ENCODE measurements at places on chromosomes 4 and X.

DNA sequence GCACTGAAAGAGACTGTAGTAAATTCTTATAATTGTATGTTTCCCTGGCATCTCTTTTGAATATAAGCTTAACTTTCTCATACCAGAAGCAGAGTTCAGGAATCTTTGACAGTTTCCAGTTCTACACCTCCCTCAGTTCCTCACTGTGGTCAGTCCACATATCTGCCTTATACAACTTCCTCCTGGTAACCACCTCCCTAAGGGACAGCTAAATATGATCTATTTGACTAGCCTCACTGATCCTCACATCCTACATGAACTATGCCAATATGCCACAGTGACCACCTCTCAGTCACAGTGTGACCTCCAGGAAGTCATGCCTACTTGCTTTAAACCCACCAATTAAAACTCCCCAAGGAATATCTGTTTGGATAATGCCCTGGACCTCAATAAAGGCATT is 51.6 kb upstream of the HDAC8 start:
- DNase-seq = no peak

DNA sequence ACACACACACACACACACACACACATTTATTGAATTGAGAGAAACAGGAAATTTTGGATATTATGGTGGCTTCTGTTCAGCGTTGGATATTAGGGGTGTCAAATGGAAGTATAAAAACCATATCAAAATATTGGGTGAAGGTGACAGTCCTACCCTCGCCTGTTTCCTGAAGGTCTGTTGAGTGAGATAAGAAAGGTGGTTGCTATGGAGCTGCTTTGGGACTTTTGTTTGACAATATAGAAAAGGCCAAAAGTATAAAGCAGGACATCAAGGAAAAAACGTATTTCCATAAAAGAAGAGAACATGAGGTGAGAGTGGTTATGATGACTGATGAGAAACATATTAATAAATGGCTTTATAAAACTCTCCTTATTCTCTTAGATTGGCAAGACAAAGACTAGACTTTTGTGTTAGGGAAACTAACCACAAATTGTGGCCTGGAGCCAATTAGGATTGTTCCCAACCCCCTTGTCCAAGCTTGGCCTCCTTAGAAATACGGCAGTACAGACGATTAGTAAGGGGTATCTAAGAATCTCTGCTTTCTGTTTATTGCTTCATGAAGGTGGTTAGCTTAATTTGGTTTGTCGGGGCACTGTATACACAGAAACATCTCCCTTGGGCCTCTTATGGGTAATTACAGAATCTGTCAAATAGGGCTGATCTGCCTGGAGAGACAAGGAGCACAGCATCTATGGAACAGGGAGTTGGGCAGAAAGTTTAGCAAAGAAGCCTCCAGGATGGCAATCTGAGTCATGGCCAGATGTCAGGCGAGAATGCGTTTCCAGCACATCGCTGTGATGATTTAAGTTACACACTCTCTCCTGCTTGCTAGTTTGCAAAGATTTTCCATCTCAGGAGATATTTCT is 198.0 kb downstream of the CBR4 start:
- DNase-seq = no peak

DNA sequence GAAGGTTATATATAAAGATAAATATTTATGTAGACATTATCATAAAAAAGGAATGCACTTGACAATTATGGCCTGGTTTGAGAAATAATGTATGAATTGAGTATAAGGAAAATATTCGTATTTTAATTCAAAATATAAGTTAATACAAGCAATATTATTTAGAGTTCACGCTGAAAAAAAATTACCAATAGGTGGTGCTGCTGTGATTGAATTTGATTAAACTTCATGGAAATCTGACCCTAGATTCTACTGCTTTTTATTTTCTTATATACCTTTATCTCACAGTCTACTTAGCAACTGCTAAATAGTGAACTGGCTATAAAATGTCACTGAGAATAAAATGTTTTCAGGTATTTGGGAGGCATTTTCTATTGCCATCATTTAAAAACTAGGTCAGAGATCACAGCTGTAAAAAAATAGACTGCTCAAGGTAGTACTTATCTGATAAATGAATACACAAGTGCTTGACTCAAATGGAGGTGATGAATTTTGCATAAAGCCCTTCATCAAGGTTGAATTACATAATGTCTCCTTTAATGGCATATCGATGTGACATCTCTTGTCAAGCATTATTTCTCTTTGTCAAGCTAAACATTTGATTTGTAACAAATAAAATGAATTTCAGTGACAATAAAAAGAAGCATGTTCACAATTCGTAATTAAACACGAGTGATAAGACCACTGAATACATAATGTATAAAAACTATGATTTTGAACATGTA is 1638.8 kb upstream of the PCDH7 start:
- no peak for DNase-seq

DNA sequence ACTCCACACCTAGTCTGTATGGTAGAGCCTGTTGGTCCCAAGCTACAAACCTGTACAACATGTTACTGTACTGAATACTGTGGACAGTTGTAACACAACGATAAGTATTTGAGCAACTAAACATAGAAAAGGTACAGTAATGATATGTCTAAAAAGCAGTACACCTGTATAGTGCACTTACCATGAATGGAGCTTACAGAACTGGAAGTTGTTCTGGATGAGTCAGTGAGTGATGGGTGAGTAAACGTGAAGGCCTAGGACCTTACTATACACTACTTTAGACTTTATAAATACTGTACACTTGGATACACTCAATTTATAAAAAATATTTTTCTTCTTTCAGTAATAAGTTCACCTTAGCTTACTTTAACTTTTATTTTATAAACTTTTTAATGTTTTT is 104.0 kb downstream of the TMA16 start:
- no peak for DNase-seq

- DNase-seq = no peak
These were observed 193.7 kb downstream of the MAGEB5 start for GRCh38 chrX:26409636-26410035.

GRCh38 chr4:81743731-81744435 is 272.2 kb upstream of the RASGEF1B start:
- no peak for DNase-seq

DNA sequence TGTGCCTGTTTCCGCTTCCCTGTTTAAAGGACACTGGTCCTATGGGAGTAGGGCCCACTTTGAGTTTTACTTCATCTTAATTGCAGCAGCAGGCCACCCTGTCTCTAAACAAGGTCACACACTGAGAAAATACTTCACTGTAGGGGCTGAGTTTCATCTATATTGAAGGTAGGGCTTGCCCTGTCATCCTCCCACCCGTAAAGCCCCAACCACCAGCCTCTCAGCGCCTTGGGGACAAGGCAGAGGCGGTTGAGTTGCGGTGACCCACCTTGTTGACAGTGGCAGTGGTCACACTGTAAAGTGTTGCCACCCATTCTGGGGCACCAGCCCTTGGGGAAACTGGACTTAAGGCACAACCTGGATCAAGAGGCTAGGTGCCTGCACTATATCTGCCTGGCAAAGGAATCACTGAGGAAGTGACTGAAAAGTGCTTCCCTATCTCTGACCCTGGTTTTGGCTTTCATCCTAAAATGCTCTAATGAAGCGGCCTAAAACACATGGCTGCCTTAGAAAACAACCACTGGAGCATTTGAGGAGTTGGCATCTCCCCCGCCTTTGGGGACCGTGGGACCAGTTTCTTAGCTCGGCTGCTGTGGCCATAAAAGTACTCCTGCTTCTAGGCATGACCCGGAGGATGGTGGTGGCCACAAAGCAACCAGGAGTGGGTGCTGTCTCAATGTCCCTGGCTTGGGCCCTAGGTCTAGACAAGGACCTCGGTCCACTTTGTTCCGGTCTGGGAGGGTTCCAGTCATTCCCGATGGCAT is 7.8 kb upstream of the WDR1 start:
- no peak for DNase-seq

- DNase-seq = no peak
These were observed 24.1 kb downstream of the PDLIM5 start for GRCh38 chr4:94475794-94476193.

- no peak for DNase-seq
These were observed 67.8 kb upstream of the SCML1 start for GRCh38 chrX:17669458-17669857.

DNA sequence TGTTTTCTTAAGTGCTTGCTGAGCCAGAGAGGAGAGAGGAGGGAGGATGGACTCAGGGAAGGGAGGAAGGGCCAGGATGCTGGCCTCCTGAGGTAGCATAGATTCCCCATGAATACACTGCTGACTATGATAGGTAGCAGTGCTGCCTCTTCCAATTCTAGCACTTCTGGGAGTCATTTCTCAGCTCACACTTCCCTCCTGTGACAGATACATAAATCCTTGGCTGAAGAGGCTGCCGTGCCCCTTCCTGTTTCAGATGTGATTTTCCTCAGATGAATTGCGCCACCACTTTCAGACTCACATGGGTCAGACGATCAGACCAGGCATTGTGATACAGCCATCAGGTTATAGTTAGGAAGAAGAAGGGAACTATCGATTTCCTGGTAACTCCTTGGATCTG is 22.4 kb downstream of the TSC22D3 start:
- peak; percentile 37 for DNase-seq

- no peak for DNase-seq
These were observed 20.2 kb downstream of the SYAP1 start for GRCh38 chrX:16739574-16739973.

GRCh38 chr4:162015090-162015489 is 148.7 kb downstream of the FSTL5 start:
- peak; percentile 43 for DNase-seq

DNA sequence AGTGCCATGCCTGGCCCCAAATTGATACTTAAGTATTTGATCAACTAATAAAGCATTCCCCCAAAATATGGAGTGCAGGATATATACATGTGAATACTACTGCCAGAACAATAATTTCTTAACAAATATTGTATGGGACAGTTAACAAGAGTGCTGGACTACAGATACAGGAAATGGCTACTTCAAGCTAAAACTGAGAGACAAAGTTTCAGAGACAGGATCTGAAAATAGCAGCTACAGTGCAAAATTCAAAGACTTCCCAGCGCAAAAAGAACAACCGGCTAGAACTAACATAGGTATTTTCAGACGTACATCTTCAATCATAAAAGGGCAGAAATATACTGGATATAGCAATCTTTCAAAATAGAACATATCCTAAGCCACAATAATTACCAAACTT is 6.3 kb downstream of the ATRX start:
- DNase-seq = no peak

GRCh38 chr4:108693819-108694218 is 43.4 kb downstream of the OSTC start:
- no peak for DNase-seq

- no peak for DNase-seq
These were observed 30.9 kb upstream of the HAND2 start for GRCh38 chr4:173560896-173561295.

DNA sequence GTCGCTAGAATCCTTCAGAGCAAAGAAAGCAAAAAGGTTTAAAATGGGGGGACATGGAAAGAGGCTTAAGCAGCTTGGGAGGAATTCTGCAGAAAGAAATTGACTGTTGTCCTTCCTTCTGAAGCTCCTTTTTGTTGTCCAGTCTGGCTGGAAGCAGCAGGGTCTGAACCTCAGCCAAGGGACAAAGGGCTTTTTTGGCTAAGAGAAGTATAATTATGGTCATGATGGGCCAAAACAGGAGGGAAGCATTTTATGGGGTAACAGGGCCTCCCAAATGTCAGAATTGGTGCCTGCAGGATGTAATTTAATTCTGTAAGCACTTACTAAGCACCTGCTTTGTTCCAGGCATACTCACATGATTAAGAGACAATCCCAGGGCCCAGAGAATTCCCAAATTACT is 74.2 kb upstream of the CPEB2 start:
- no peak for DNase-seq

DNA sequence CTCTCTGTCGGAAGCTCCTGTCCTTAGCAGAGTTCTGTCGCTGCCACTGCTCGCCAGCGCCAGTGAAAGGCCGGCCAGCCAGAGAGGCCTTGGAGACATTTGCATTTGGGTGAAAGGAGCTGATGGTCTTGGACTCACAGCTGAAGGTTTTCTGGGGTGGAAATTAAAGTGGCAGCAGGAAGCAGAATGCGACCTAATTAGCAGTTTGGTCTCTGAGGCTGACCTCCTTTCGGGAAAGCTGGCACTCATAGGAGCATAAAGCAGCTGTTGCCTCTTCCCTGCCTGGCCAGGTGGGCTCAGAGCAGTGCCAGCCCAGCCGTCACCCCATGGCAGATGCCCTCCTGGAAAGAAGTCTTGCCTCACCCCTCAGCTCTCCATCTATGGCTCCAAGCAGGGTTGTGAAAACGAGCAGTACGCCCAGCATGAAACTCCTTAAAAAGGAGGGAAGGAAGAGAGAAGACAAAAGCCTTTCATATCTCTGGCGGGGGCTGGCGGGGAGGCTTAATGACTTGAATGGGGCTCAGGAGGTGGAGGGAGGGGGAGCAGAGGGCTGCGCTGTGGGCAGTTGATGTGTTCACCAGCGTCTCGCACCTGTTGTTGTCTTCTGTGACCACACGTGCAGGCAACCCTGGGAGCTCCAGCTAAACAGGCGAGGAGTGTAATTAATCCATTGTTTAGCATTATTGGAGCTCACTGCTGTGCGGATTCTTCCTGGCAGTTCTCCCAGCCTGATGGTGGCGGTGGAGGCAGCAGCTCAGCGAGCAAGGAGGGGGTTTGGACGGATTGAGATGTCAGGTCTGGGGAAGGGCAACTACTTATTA is 264.0 kb downstream of the MID1IP1 start:
- no peak for DNase-seq

GRCh38 chr4:106369456-106370060 is 980 bp upstream of the GIMD1 start:
- peak; percentile 65 for DNase-seq

DNA sequence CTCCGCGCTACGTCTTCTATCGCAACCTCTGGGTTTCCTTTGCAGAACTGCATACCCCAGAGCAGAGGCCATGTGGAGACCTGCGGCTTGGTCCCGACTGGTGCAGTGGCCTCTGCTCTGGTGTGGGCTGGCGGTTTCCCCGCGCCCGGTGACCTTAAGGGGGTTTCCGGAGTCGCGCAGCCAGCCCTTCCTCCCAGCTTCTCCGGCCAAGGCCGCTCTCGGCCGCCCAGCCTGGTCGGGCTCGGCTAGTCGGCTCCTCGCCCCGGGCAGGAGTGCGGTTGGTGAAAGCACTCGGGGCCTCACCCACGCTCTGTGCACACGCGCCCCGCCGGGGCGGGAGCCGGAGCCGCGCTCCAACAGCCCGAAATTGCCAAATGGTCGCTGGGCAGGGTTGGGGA is 84.9 kb downstream of the BCOR start:
- peak; percentile 77 for DNase-seq

- DNase-seq = peak; percentile 15
These were observed 21.8 kb upstream of the CCNI start for GRCh38 chr4:77097611-77098010.

GRCh38 chr4:7423391-7423790 is 11.3 kb downstream of the PSAPL1 start:
- no peak for DNase-seq

DNA sequence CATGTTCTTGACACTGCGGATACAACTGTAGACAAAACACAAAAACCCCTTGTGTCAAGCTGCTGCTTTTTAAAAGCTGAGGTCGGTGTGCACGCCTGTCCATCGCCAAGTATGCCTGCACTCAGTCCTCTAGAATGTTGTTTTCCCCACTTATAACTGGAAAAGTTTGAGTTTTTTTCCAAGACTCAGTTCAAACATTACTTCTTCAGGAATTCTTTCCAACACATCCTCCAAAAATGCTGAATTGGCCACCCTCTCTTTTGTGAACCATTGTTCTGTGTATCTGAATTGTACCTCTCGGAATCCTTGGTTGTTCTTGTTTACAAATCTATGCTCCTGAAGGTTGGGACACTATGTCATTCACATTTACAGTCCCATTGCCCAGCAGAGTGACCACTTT is 94.6 kb downstream of the REELD1 start:
- DNase-seq = no peak
